ENCODE measurements at places on chromosomes 3 and 15. TPM values are rescaled to one million over a fixed set of nuclear protein-coding genes. Genes with fewer than 3 reads are reported as not detected.

The ST3GAL6 gene
- total RNA-seq, result not detected

The RARB gene
- not detected for total RNA-seq

The C3orf20 gene
- total RNA-seq, result 0.10 TPM

GRCh38 chr3:171428892-171429291 lies 31.3 kb downstream of the TNIK start:
- no peak for DNase-seq

DNA sequence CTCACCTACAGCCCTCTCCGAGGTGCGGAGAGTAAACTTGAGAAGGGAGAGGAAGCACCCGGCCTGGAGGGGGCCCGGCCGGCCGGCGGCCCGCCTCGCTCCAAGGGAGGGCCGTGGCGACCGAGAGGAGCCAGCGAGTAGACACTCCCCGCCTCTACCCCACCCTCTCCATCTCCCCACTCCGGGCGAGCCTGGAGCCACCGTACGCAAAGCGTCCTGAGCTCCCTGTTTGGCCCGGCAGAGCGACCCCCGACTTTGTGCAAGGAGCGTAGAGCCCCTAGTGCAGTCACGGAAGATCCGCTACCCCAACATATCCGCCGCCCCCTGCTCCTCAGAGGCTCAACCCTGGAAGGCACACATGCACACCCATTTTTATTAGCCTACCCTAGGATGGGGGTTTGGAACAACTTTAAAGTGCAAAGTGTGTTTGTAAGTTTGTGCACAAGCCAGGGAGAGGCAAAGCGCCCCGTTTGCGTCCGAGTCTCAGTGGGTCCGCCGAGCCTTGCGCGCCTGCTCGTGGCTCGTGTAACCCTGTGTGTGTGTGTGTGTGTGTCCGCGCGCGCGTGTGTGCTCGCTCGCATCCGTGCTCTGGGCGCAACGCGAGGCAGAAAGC lies 508 bp upstream of the SMAD6 start:
- peak; percentile 65 for DNase-seq

- DNase-seq, result no peak
These were observed 52.4 kb downstream of the ANP32A start for GRCh38 chr15:68768321-68768720.

DNA sequence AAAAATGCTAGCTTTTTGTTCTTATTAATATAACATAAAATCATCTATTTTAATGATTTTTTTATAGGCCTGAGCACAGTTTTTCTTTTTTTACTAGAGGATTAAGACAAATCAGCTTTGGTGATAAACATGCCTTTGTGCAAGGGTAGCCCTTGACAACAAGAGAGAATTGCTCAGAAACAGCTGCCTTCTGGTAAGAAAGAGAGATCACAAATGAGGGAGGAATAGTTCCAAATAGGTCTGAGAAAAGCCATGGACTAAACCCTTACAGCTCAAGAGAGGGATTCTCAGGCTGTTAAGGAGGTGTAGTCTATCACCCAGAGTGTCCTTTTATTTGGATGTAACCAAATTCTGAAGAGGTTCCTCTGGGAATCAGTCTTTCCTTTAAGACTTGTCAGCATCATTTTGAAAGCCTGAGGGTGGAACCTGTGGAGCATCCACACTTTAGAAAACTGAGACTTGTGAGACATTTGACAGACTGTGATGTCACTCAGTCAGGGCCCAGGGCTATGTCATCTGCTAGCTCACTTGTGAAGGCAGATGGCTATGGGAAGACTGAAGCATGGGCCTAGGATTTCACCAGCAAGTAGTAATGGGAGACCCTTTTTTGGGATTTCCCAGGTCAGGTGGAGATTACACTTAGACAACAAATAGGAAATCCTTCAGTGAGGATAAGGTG lies 102.9 kb upstream of the KCNAB1 start:
- DNase-seq, result no peak

DNA sequence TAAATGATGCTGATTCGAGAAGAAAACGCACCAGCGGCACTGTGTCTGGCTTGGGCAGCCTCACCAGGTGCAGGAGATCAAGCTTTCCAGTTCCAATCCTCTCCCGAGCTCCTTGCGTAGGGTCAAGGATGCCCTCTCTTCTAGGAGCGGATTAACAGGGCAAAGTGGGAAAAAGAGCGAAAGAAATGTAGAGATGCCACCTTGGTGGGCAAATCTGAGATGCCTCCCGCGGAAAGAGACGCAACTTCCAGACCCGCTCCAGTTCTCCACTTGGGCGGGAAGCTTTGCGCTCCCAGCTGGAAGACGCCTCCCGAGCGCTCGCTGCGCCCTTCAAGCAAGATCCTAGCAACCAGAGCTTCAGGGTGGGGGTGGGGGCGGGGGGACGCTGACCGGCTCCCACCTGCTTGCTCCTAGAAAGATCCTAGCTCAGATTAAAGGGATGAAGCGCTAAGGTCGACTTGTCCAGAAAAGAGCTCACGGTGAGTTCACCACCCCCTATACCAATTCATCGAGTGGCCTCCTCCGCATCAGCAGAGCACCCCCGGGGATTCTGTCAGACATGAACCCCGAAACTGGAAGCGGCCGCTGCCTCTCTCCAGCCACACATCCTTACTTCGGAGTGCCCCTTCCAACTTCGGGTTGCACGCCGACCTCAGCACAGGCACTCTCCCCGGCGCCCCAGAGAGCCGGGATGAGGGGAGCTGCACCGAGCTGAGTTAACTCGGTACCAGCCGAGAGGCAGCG lies 769 bp downstream of the TAFA4 start:
- no peak for DNase-seq

All from activated CD8-positive, alpha-beta T cell treated with anti-CD3 and anti-CD28 coated beads, Interleukin-2, amount 10 ng/mL, durations not matched to agents 7 days and 5 days (primary cell).